Bronchial epithelial cell (primary cell): ENCODE measurements at places on chromosomes 3 and 15.
A peak's percentile ranks its signal among the peaks of the same experiment; 100 is the strongest.

- no peak for DNase-seq
Measured at GRCh38 chr15:57517030-57517671, 74.6 kb upstream of the MYZAP start.

DNA sequence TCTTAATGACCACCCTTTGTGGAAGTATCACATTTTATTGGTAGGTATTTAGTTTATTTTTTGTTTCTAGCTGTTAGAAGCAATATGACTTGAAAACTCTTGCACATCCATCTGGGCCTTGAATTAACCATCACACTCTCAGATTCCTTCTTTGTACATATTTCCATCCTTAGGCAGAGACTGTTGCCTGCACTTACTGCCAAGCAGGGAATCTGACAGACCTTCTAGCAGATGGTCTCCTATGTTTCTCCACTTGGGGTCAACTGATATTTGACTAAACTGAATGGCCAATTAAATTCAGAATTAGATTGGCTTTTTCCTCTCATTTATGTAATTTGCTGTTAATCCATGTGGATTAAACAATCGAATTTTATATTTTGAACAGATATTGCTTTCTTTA is 324.9 kb upstream of the TGFBR2 start:
- no peak for DNase-seq

DNA sequence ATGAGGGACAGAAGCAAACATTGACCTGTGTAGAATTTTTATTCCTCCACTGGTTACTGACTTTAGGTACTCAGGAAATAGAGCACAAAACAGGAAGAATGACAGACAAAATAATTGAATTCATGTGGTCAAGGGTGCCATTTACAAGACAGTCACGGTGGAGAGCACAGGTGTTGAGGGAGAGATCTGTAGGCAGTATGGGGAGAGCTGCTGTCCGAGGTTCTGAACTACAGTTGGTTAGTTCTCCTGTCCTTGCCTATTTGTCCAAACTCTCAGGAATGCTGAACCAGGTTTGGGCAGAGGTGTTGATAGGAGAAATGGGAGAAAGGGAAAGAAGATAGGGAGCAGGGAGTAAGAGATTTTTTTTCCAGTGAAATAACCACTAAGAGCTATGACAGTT is 178.5 kb upstream of the ZBTB20 start:
- peak; percentile 44 for DNase-seq

DNA sequence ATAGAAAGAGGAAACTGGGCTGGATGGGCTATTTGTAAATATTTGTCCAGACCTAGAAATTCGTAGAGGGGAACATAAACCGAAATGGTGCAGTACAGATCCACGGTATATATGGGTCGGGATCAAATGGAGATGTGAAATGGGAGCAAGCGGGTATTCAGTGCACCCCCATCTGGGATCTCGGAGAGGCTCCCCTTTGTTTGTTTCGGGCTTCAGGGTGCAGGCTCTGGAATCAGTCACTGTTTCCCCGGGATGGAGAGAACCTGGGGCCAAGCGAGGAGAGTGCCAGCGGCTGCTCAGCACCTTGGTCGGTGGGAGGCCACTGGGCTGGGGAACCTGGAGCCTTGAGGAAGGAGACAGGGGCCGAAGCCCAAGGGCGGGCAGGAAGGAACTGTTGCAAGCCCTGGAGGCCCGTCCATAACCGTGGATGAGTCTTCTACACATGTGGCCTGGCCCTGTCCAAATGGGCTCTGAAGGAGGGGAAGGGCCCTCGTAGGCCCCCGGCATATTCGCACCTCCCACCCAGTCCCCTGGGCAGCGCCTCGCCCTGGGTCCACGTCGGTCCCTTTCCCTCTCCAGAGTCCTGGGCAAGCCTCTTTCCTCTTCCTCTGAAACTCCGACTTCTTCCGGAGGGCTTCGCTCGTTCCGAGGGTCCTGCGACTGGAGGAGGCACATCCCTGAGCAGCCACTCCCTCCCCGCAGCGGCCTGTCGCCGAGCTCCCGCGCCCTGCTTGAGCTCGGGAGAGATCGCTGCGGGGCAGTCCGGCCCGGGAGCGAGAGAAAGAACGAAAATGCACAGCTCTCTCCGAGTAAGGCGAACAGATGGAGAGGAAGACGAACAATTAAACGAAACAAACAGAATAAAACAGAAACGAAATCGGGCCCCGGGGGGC is 3.0 kb downstream of the ISL2 start:
- no peak for DNase-seq

DNA sequence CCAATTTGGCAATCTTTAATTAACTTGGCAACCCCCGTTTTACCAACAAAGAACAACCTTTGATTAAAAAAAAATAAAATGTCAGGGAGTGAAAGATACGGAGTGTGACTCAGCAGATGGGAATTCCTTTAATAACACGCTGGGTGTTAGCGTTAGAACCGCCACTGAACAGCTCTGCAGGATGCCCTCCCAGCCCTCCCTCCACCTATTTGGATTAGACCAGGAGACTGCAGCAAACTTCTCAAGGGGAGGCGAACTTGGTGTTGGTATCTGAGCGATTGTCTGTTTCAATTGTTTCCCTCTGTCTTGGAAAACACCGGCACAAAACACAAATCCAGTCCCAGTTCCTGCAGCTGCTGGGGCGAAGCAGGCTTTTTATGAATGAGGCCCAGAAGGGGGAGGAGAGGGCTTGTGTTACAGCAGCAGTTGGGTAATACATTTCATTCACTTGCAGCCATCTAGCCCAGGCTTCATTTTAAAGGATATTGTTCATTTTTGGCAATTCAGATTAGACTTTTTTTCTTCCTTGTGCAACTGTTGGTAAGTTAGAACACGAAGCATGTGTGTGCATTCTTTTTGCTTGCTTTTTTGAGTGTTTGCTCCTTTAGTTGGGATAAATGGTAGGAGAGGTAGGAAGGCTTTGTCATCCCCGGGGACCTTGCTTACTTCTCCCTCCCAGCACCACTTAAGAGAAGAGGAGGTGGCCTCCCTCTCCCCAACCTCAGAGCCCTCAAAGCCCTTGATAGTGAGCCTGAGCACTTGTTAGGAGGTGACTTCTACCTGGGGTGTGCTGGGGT is 152.3 kb downstream of the IGF1R start:
- peak; percentile 74 for DNase-seq

GRCh38 chr15:74350295-74351275 is 16.9 kb downstream of the CYP11A1 start:
- DNase-seq: no peak

DNA sequence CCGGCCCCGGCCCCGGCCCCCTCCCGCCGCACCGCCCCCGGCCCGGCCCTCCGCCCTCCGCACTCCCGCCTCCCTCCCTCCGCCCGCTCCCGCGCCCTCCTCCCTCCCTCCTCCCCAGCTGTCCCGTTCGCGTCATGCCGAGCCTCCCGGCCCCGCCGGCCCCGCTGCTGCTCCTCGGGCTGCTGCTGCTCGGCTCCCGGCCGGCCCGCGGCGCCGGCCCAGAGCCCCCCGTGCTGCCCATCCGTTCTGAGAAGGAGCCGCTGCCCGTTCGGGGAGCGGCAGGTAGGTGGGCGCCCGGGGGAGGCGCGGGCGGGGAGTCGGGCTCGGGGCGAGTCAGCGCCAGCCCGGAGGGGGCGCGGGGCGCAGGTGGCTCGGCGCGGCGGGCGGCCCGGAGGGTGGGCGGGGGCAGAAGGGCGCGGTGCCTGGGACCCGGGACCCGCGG is 352 bp downstream of the CHRD start:
- no peak for DNase-seq

DNA sequence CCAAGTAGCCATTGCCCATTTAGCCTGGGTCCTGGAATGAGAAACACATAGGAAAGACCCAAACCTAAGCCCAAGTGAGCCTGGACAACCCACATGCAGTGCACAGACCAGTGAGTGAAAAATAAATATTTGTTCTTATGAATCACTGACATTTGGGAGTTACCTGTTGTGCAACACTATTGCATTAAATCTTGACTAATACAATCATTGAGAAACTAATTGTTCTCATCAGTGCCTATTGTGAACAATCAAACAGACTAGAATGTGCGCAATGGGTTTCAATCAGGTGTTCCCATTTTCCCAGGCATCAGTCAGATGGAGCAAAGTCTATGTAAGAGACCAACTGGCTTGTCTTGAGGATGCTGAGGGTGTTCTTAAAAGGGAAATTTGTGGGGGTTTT is 54.7 kb upstream of the CNOT10 start:
- peak; percentile 99 for DNase-seq

- no peak for DNase-seq
Measured at GRCh38 chr3:13493867-13494441, 13.8 kb downstream of the HDAC11 start.

- DNase-seq: no peak
Measured at GRCh38 chr15:98942431-98942830, 65.2 kb downstream of the PGPEP1L start.

DNA sequence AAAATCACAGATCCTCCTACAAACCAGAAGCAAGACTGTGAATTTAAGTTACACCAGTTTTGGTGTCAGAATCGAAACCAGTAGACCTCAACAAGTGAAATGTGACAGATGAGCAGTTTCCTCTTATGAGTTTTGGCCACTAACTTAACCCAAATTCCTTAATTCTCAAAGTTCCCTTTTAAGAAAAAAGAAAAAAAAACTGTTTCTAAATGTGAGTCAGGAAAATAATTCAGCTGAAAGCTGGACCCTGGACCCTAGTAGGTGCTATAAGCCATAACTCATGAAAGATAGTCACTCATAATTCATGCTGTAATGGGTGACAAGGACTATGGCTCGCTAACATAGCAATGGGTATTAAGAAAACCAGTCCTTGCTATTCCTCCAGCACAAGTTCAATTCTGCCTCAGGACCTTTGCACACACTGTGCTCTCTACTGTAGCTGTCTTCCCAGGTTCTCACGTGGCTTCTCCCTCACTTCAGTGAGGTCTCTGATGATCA is 9.0 kb upstream of the THRB start:
- DNase-seq: no peak

- DNase-seq: no peak
Measured at GRCh38 chr3:108183181-108183580, 39.0 kb downstream of the IFT57 start.
